ENCODE measurements at places on chromosomes 12 and 14.

- DNase-seq, result no peak
Measured at GRCh38 chr12:118512669-118513068, 136.3 kb downstream of the SUDS3 start.

- no peak for DNase-seq
Measured at GRCh38 chr12:111428728-111429175, 23.0 kb downstream of the SH2B3 start.

DNA sequence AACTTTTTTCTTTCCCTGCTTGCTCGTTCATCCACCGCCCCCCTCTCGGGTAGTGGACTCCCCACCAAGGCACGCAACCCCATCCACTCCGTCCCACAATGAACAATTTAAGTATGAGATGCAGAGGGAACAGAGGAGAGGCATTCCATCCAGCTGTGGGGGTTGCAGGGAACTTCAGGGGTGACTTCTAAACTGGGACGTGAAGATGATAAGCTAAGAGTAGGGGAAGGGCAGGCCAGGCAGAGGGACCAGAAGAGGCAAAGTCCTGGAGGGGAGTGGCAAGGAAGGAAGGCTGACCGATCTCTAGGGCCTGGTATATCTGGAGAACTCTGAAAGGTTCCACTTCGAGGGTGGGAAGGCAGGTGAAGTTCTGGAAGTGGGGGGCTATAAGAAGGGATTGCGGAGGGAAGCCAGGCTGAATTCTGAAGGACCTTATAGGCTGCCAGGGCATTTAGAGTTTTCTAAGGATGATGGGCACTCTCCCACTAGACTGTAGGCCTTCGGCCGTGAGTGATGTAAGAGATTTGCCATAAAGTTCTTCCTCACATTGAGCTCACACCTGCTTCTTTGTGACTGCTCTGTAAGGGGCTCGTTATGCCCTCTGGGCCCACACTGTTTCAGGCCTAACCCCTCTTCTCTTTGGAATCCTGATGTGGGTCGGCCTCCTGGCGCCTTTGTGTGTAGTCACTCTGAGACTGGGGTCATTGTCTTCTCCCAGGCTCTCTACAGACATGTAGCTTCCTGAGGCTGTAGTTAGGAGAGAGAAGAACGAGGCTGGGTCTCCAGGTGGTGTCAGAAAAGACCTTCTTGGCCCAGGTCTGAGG lies 12.1 kb downstream of the NFATC4 start:
- DNase-seq, result no peak

DNA sequence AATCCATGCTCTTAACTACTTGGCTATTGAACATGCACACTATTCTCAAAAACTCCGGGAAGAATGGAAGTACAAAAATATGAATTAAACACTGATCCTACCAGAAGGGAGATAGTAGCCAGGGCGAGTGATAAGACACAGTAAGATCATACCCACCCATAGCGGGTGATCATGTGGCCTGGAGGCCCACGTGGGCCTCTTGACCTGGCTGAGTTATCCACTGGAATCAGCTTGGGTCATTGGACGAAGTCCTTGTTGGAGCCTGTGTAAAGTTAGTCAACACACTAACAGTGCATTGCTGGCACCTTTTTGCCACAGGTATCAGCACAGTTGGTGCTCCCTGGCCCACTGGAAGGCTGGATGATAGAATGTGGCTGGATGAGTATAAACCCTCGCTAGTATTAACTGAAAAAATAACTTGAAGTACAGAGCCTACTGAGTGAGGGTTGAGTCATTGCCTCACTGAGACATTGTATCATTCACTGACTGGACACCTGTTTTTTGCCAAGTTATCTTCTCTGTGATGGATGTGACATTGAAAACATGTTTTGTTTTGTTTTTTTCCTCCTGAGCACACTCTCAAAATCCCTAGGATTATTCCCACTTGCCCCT lies 149.2 kb upstream of the FUT8 start:
- DNase-seq, result no peak

DNA sequence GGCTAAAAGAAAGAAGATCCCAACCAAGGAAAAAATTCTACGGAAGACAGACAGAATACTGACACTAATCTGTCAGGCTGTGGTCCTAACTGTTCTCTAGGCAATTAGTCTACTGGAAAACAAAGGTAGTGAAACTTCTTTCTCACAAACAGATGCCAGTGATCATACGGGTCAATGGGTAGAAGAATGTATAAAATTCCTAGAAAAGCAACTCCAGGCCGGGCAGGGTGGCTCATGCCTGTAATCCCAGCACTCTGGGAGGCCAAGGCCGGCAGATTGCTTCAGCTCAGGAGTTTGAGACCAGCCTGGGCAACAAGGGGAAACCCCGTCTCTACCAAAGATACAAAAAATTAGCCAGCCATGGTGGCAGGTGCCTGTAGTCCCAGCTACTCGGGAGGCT lies 64.8 kb downstream of the HECTD4 start:
- DNase-seq, result no peak

- DNase-seq, result no peak
Measured at GRCh38 chr12:110647631-110648040, 33.7 kb downstream of the TCTN1 start.

Data from AG09319 (cell line).